ENCODE measurements at places on chromosomes 12 and 14.

DNA sequence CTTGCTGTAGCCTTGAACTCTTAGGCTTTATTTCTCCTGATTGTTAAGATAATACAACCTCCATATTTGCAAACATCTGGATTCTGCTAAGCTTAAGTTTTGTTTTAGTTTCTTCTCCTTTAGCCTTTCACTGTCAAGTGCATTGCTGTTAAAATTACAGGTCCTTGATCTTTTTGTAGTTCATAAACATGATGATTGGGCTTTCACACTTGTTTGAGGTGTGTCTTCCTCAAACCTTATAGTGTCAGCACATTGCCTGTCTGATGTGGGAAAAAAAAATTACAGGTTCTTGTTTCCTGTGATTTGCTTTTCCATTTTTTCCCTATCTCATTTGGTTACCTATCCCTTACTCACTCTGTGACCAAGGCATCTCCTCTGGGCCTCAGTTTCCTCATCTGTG, 59.2 kb downstream of the BICDL1 start:
- DNase-seq, result no peak

DNA sequence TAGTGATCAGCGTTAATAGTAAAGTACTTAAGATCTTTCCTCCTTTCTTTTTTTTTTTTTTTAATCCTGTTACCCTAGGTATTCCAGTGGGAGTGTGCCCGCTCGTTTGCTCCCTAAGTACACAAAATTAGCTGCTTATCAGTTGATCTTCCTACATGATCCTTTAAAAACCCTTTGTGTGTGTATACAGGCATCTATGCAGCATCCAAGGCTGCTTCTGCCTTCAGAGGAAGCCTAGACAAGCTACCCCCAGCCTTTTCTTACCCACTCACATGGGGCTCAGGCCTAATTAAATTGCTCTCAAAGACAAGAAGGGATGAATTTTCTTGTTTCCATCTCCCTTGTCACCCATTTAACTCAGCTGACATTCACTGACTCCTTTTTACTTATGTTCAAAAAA, 343.4 kb upstream of the LMO3 start:
- DNase-seq, result no peak

DNA sequence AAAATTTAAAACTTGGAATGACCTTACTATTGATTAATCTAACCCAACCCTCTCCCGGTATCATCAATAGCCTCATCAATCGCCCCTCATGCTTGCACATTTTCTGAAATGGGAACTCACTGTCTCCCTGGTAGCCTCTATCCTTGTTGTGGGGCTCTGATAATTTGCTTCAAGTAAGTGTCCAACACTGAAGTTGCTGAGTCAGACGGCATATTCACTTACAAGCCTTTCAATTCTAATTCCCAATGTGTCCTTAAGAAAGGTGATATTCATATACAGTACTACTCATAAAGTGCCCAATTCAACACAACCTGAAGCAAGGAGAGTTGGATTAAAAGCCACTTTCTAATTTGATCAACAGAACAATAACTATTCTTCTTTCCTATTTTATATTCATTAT, 1146.1 kb upstream of the TMEM132C start:
- no peak for DNase-seq

GRCh38 chr12:64006211-64006825, 161.8 kb downstream of the SRGAP1 start:
- peak; percentile 24 for DNase-seq

- no peak for DNase-seq
These were observed 43.1 kb downstream of the PRKAB1 start for GRCh38 chr12:119710965-119711551.

- no peak for DNase-seq
These were observed 35.6 kb downstream of the SYNE3 start for GRCh38 chr14:95480887-95481226.

All from umbilical cord (tissue), 2 donors.